T-helper 2 cell treated with Interferon-gamma antibody and Interleukin-4, amounts not matched to agents 5 μg/mL and 100 μg/mL, for 36 hours (primary cell): ENCODE measurements at places on chromosomes 11 and 22.

GRCh38 chr11:6362185-6362872, 27.9 kb upstream of the SMPD1 start:
- H3K27ac ChIP-seq: no peak overlapping the region
- no peaks in the 10 kb centered on the region for H3K27me3 ChIP-seq
- H3K4me1 ChIP-seq: peaks cover under 1% of the 10 kb centered on the region
- no peak overlapping the region for H3K4me3 ChIP-seq
- H3K36me3 ChIP-seq: no peaks in the 10 kb centered on the region
- DNase-seq: no peak

GRCh38 chr11:32436751-32437494, 1.6 kb upstream of the WT1 start:
- H3K27ac ChIP-seq: no peak overlapping the region
- peaks cover 92% of the 10 kb centered on the region for H3K27me3 ChIP-seq
- H3K4me3 ChIP-seq: no peak overlapping the region
- H3K36me3 ChIP-seq: peaks cover 4% of the 10 kb centered on the region

GRCh38 chr11:128582496-128583366, 4.6 kb downstream of the ETS1 start:
- H3K4me3 ChIP-seq: no peak overlapping the region
- no peak for DNase-seq
- no peaks in the 10 kb centered on the region for H3K36me3 ChIP-seq
- peaks cover 18% of the 10 kb centered on the region for H3K27me3 ChIP-seq

DNA sequence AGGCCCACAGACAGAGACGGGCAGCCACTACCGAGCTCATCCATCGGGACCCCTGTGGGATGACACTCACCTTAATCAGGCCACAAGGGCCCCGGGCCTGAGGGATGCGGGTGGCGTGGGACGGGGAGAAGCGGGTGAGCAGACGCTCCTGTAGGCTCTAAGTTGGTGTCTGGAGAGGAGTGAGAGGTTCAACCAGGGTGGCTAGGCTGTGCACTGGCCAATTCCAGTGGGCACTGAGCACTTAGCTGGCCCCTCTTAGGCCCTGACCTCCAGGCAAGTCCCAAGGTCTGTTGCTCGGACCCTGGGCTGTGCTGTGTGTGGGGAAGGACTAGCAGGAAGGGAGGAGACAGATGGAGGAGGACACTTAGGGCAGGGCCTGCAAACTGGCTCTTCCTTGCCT, 139.3 kb downstream of the ST3GAL4 start:
- no peaks in the 10 kb centered on the region for H3K36me3 ChIP-seq
- DNase-seq: no peak
- peaks cover under 1% of the 10 kb centered on the region for H3K27me3 ChIP-seq
- H3K27ac ChIP-seq: no peak overlapping the region

DNA sequence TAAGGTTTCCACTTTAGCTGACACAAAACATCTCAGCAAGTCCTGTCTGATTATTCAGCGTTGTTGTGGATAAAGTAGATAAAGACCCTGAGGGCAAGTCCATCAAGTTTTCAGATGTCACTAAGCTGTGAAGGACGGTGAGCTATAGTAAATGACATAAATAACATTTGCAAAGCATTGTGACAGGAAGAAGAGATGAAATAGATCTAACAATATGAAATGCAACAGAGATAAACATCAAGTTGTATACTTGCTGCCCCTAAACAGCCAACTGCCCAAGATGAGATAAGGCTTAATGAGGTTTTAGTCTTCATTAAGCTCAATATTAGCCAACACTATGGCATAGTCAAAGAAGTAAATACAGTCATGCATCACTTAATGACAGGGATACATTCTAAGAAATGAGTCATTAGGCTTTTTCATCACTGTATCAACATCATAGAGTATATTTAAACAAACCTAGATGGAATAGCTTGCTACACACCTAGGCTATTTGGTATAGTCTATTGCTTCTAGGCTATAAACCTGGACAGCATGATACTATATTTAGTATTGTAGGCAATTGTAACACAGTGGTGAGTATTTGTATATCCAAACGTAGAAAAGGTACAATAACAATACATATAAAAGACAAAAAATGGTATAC, 625.1 kb upstream of the ANO5 start:
- H3K4me3 ChIP-seq: no peak overlapping the region
- no peaks in the 10 kb centered on the region for H3K4me1 ChIP-seq
- DNase-seq: no peak
- H3K27ac ChIP-seq: no peak overlapping the region
- H3K27me3 ChIP-seq: no peaks in the 10 kb centered on the region
- no peaks in the 10 kb centered on the region for H3K36me3 ChIP-seq

- peaks cover 61% of the 10 kb centered on the region for H3K4me1 ChIP-seq
- no peak for DNase-seq
- peaks cover 5% of the 10 kb centered on the region for H3K36me3 ChIP-seq
These were observed 54.5 kb downstream of the PACS1 start for GRCh38 chr11:66124564-66124963.

DNA sequence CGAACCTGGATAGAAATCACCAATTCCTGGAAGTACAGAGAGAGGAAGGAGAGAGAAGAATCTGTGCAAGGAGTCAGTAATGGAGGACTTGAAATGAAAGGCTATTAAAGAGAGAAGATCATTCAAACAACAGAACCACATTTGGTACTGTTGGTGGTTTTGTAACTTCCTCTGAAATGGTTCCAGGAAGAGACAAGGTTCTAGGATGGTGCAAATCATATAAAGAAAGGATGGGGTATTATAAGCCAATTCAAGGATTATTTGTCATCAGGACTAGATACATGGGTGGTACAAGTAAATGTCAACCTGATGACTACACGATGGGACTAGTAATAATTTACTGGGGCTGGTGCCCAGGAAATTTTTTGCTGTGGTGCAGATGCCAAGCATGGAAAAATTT, 28.9 kb upstream of the TMA7B start:
- DNase-seq: no peak
- peaks cover 34% of the 10 kb centered on the region for H3K4me1 ChIP-seq
- H3K27me3 ChIP-seq: no peaks in the 10 kb centered on the region
- peaks cover 41% of the 10 kb centered on the region for H3K36me3 ChIP-seq
- no peak overlapping the region for H3K27ac ChIP-seq

- H3K27me3 ChIP-seq: peaks cover 4% of the 10 kb centered on the region
- no peak for DNase-seq
- H3K4me1 ChIP-seq: peaks cover 27% of the 10 kb centered on the region
- no peak overlapping the region for H3K4me3 ChIP-seq
- no peaks in the 10 kb centered on the region for H3K36me3 ChIP-seq
These were observed 12.6 kb downstream of the UPB1 start for GRCh38 chr22:24507716-24508115.

GRCh38 chr11:444396-445144, 2.8 kb upstream of the ANO9 start:
- no peaks in the 10 kb centered on the region for H3K36me3 ChIP-seq
- H3K4me3 ChIP-seq: no peak overlapping the region
- H3K4me1 ChIP-seq: peaks cover 12% of the 10 kb centered on the region
- no peak overlapping the region for H3K27ac ChIP-seq
- no peaks in the 10 kb centered on the region for H3K27me3 ChIP-seq

DNA sequence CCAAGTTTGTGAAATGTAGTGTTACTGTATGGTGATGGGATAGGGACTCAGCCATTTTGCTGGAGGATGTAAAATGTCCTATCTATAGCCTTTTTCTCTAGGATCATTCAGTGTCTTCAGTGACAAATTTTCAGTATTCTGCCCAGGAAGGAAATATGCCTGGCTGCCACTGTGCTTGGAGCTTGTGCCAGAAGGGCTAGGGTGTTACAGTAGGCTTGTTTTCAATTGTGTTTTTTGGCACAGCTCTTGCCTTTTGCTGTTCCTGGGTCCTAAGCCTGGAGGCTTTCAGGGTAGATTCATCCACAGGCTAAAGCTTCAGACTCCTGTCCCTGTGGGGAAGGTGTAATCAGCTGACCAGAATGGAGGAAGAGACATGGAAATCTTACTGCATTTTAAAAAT, 22.0 kb upstream of the PHOX2A start:
- H3K36me3 ChIP-seq: no peaks in the 10 kb centered on the region
- DNase-seq: no peak
- H3K4me1 ChIP-seq: peaks cover 33% of the 10 kb centered on the region

DNA sequence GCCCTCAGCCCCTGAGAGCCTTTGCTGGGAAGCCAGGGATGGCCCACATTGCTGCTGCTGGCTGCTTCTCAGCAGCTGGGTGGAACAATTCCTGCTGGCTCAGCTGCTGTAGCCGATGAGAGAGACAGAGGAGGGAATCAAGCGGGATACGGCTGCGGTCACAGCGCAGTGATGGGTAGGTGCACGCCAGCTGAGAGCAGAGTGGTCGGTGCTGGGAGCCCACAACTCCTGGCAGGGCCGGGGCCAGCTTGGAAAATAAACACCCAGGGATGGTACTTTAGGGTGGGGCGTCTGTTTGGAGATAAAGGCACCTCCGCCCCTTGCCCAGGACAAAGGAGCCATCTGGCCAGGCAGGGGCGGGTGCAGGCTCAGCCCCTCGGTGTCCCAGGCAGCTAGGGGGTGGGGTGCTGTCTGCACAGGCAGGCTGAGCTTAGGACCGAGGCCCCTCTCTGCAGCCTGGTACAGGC, 480.5 kb downstream of the MIAT start:
- no peak overlapping the region for H3K4me3 ChIP-seq
- no peak for DNase-seq
- H3K27ac ChIP-seq: no peak overlapping the region
- H3K4me1 ChIP-seq: peaks cover 2% of the 10 kb centered on the region
- H3K27me3 ChIP-seq: no peaks in the 10 kb centered on the region

DNA sequence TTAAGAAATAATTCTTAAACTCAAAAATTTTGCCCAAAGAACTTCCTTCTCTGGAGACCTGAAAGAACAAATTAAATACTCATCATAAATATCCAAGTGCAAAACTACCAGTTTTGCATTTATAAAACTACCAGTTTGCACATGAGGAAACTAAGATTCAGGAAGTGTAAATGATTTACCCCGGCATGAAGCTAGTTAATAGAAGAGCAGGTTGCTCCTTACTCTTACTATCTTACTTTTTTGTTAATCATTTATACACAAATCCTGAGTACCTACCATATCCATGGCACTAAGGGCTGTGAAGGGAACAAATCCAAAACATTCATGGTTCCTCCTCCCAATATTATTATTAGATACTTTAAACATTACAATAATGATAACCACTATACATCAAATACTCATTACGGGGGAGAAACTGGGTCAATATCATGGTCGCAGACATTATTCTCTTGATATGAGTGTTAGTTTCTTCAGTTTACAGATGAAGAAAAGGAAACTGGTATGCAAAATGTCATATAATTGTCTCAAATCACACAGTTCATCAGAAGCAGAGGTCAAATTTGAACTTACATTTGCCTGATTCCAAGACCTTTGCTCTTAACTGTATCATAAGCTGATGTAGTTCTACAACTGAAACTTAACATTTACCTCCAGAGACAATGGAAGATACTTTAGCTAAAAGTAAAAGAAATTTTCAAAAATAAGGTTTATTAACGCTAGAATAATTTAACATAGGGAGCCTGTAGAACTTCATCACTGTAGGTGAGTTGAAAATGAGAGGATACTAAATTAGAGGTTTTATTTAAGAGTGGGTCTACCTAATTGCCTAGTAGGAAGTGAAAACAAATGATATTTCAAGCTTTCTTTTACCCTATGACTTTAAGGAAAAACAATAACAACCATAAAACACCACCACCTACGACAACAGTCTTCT, 74.5 kb downstream of the FAM76B start:
- peak overlapping the region; percentile 7 for H3K4me3 ChIP-seq
- H3K27me3 ChIP-seq: no peaks in the 10 kb centered on the region
- peaks cover 19% of the 10 kb centered on the region for H3K4me1 ChIP-seq
- no peak overlapping the region for H3K27ac ChIP-seq

DNA sequence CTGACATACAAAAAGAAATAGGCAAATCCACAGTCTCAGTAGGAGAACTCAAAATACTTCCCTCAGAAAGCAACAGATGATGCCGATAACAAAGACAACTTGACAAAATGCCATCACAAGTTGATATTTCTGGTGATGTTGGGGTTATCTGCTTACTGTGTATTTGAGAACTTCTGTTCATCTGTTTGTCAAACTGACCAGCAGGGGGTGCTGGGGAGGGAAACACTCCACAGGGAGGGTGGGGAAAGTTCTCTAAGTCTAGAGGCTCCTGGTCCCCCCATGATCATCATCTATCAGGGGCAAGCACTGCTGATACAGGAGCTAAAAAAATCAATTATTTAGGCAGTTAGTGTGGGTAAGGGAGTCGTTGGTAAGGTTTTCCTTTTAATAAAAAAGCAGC, 19.2 kb downstream of the GLYATL1 start:
- no peaks in the 10 kb centered on the region for H3K4me1 ChIP-seq
- no peak overlapping the region for H3K27ac ChIP-seq
- H3K36me3 ChIP-seq: no peaks in the 10 kb centered on the region
- no peak for DNase-seq
- no peak overlapping the region for H3K4me3 ChIP-seq

- H3K4me3 ChIP-seq: no peak overlapping the region
- peak overlapping the region; percentile 62 for H3K27ac ChIP-seq
- H3K27me3 ChIP-seq: peaks cover 13% of the 10 kb centered on the region
- DNase-seq: no peak
- H3K36me3 ChIP-seq: peaks cover 6% of the 10 kb centered on the region
- peaks cover 21% of the 10 kb centered on the region for H3K4me1 ChIP-seq
These were observed 3.6 kb upstream of the PHLDA2 start for GRCh38 chr11:2932850-2933251.

- no peaks in the 10 kb centered on the region for H3K27me3 ChIP-seq
- no peak for DNase-seq
- H3K27ac ChIP-seq: no peak overlapping the region
- no peaks in the 10 kb centered on the region for H3K4me1 ChIP-seq
- H3K36me3 ChIP-seq: no peaks in the 10 kb centered on the region
These were observed 28.6 kb upstream of the ANGPTL5 start for GRCh38 chr11:101944923-101945322.

DNA sequence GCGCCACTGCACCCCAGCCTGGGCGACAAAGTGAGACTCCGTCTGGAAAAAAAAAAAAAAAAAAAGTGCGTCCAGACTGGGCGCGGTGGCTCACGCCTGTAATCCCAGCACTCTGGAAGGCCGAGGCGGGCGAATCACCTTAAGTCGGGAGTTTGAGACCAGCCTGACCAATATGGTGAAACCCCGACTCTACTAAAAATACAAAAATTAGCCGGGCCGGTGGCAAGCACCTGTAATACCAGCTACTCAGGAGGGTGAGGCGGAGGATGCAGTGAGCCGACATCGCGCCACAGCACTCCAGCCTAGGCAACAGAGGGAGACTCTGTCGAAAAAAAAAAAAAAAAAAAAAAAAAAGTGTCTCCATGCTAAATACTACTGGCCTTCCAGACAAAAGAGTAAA, 1.3 kb downstream of the USP28 start:
- DNase-seq: no peak
- peaks cover 14% of the 10 kb centered on the region for H3K36me3 ChIP-seq
- H3K4me1 ChIP-seq: peaks cover 46% of the 10 kb centered on the region
- peak overlapping the region; percentile 88 for H3K27ac ChIP-seq

DNA sequence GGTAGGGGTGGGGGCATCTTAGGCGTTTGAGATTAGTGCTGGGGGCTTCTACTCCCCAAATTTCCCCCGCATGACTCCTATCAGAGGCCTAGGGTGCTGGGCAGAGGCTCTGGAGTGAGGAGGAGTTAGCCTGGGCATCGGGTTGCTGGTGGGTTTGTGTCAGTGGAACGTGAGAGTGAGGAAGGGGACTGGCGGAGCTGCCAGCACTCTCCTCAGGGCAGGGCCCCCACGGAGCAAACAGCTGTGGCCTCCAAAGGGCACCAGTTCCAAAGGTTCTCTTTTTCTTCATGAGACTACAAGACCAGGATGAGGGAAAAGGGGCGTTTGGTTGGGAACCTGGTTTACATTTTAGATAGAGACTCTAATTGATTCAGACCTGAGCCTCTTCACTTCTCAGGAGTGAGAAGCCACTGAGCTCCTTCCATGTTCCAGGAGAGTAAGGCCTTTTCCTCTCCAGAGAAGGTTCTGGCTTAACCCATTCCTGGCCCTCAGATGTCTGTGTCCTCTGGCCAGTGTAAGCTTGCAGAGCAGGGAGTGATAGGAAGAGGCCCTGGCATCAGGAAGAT, 35.6 kb upstream of the CDON start:
- no peaks in the 10 kb centered on the region for H3K4me1 ChIP-seq
- H3K36me3 ChIP-seq: no peaks in the 10 kb centered on the region
- no peak overlapping the region for H3K4me3 ChIP-seq
- DNase-seq: no peak
- no peak overlapping the region for H3K27ac ChIP-seq
